ENCODE measurements at places on chromosomes 13 and 19.

GRCh38 chr19:23403581-23404324, 8.5 kb upstream of the ZNF91 start:
- no peak for DNase-seq

DNA sequence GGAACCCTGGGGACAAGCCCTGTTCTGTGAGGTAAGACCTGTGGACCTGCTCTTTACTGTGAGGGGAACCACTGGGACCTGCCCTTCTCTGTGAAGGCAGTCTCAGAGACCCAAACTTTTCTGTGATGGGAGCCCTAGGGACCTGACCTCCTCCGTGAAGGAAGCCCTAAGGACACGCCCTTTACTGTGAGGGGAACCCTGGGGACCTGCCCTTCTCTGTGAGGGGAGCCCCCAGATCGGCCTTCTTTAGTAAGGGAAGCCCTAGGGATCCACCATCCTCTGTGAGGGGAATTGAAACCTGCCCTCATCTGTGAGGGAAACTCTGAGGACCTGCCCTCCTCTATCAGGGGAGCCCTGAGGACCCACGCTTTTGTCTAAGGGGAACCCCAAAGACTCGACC, 343.5 kb downstream of the UQCRFS1 start:
- no peak for DNase-seq

GRCh38 chr19:45119582-45119981, 26.6 kb downstream of the PPP1R37 start:
- no peak for DNase-seq

DNA sequence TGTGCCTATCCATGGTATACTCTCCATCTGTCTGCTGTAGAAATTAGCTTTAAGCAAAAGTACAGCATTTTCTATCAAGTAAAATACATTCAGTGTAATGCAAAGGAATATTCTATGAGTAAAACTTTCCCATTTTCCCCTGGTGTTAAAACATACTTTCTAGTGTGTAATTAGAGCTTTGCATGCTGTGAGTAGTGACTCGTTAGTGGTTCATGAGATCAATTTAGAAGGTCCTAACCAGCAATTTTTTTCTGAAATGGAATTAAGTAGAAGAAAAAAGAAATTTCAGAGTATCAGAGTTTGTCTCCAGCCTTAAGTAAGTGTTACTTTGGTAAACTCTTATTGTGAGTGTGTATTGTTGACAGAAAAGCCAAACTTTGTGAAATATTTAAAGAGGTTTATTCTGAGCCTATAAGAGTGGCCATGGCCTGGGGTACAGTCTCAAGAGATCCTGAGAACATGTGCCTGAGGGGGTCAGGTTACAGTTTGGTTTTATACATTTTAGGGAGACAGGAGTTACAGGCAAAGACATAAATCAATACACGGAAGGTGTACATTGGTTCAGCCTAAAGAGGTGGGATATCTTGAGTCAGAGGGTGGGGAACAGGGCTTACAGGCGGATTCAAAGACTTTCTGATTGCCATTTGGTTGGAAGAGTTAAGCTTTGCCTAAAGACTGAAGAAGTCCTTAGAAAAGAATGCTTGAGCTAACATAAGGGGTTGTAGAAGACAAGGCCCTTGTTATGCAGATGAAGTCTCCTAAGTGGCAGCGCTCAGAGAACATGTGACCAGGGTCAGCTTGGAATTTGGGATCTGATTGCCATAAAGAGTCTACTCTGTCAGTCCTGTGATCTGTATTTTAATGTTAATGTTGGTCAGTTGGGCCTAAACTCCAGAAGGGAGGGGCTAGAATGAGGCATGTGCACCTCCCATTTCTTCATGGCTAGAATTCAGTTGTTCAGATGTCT, 25.5 kb downstream of the FAM187B start:
- no peak for DNase-seq

DNA sequence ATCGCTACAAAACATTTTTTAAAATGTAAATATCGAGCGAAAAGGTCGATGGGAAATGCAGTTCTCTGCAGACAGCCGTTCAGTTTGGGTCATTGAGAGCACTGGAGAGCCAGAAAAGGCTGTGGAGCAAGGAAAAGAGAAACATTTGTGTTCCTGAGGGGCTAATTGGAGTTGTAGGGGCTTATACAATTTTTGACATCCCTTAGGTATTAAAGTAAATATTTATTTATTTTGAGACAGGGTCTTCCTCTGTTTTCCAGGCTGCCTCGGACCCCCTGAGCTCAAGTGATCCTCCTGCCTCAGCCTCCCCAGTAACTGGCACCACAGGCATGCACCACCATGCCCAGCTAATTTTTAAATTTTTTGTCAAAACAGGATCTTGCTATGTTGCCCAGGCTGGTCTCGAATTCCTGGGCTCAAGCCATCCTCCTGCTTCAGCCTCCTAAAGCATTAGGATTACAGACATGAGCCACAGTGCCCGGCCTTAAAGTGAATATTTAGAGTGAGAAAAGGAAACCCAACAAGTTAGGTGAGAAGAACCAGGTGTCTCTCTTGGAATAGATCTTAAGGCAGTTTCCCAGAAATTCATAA, 825 bp upstream of the YIF1B start:
- no peak for DNase-seq

DNA sequence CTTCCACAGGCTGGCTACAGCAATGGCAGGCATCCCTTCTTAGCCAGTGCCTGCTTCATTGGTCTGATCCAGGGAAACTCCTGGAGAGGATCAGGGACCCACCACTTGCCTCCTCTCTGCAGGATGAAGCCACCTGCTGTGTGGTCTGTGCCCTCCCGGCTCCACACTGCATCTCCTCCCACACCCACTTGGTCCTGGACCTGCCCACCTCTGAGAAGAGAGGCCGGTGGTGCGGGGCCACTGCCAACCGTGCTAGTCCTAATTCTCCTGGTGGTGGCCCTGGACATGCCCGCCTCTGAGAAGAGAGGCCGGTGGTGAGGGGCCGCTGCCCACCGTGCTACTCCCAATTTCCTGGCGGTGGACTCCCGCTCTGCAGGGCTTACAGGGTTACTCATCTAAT, 98.8 kb downstream of the COL4A1 start:
- no peak for DNase-seq

DNA sequence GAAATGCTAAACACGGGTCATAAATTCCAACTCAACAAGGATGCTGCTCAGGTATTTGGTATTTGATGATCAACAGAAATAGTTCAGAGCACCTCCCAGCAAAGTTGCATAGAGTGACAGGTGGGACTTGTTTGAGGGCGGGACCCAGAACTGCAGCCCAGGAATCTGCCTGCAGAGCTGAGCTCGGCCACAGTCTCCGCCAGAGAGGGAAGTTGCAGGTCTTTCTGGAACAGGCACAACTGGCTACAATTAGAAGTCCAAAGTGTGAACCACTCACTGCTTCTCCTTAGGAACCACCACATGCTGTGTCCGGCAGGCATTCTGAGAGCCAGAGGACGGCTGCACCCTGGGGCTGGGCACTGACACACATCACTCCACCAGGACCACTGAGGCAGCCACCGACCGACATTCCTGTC, 1.1 kb downstream of the SLC15A1 start:
- DNase-seq = no peak

DNA sequence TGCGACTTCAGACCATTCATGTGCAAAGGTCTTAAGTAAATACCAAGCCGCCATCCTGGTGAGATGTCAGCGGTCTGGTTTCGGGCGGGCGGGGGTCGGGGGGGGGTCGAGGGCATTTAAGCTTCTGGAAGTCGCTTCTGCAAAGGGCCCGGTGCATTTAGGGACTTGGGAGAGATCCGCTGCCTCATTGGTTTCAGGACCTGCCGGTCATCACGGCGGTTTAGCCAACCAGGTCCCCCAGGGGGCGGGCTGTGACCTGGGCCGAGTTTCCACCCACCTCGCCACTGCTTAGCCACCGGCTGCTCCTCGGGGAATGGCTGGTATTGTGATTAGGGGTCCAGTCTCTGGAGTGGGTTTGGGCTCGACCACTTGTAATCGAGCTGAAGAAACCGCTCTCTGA, 7.8 kb downstream of the ANKLE1 start:
- DNase-seq = peak; percentile 88

GRCh38 chr13:35914662-35915061, 216.5 kb downstream of the DCLK1 start:
- DNase-seq = no peak

GRCh38 chr13:20528452-20528851, 2.8 kb upstream of the CRYL1 start:
- DNase-seq = no peak

DNA sequence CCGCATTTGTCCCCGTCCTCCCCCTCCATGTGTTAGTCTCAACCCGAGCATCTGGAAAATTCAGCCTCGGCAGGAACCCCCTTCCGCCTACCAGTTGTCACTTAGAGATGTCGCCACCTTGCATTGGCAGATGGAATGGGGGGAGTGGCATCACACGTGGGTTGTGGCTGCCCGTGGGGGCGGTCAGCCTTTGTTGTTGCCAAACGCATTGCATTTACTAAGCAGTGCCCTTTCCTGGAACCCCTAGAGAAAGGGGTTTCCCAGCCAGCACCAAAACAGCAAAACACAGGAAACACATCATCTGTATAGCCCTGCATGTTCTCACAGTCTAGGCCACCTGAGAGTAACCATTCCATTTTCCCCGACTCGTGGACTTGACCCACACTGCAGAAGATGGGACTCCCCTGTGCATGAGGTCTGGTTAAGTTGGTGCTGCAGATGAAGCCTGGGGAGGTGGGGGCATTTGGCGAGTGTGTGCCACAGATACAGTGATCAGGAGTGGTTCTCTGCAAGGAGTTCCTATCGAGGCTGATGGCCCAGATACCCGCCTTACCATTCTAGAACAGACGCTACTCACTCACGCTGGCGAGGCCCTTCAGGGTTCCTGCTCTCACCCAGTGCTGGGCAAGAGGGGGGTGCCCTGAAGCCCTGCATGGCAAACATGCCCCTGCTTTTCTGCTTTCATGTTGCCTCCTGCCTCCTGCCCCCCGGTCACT, 38.3 kb downstream of the TMED1 start:
- DNase-seq = no peak

DNA sequence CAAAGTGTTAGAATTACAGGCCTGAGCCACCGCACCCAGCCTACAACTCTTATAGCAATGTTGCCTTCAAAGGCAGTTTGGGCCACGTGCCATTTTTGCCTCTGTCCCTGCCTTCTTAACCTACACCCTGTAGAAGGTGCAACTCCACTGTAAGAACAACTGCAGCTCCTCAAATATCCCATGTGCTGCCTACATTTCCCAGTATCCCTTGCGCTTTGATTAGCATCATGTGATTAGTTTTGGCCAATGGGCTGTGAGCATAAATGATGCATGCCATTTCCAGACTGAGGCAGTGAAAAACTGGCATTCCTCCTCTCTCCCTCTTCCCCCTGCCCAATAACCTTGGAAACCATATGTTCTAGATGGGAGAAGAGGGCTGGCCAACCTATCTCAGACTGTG, 75.2 kb upstream of the MRI1 start:
- DNase-seq = peak; percentile 3

DNA sequence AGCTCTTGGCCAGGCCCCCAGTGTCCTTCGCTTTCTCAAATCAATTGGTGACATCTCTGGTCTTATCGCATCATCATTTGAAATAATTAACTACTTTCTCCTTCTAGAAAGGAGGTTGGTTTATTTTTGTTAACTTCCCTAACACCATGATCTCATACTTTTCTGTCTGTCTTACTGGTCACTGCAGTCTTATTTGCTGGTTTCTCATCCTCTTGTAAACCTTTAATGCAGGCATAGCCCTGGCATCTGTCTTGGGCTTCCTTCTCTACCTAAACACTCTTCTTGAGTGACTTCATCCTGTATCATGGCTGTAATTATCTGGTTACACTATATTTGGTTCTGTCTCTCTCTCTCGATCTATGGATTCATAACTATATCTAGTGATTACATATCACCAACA, 152.8 kb downstream of the CYSLTR2 start:
- no peak for DNase-seq

- no peak for DNase-seq
Measured at GRCh38 chr19:37079238-37079637, 1.0 kb downstream of the ZNF420 start.

GRCh38 chr19:34165295-34165738, 7.0 kb upstream of the LSM14A start:
- DNase-seq = no peak

DNA sequence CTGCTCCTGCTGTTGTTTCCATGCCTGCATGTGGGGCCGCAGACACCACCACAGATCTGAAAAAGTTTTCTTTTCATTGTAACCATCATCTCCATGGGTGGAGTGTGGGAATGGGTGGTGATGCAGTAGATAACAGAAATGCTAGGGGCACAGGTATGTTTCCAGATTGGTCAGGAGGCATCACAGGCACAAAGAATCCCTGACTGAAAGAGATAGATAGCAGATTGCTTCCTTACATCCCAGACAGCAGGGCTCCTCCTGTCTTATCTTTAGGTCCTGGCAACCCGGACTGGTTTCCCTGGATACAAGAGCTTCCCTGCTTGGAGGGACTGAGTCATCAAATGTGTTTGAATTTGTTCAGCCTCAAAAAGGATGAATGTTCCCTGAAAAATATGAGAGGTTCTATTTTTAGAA, 1937.6 kb downstream of the PCDH9 start:
- DNase-seq = peak; percentile 79

- DNase-seq = no peak
Measured at GRCh38 chr19:18141031-18141430, 11.9 kb upstream of the PIK3R2 start.

DNA sequence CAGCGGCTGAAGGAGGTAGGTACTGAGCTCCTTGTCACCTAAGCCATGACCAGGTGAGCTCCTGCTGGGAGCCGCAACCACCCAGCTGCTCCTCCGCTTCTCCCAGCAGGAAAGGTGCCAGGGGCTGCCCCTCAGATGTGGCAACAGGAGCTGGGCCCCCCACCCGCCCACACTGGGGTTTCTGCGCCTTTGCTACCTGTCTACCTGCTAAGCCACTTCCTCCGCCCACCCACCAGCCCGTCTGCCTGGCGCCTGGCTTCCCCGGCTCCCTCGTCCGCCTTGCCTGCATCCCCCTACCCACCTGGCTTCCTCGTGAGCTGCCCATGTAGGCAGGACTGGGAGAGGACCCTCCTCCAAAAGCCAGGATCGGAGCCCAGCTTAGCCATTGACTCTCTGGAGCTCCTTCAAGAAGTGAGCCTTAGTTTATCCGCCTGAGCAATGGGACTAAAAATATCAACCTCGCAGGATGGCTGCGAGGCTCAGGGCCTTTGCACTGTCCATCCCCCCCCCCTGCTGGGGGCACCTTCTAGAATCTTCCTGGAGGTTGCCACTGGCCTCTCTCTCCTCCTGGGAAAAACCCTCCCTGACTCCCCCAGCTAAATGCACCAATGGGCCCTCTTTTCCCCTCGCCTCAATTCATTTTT, 55.8 kb upstream of the KLF2 start:
- DNase-seq = no peak

DNA sequence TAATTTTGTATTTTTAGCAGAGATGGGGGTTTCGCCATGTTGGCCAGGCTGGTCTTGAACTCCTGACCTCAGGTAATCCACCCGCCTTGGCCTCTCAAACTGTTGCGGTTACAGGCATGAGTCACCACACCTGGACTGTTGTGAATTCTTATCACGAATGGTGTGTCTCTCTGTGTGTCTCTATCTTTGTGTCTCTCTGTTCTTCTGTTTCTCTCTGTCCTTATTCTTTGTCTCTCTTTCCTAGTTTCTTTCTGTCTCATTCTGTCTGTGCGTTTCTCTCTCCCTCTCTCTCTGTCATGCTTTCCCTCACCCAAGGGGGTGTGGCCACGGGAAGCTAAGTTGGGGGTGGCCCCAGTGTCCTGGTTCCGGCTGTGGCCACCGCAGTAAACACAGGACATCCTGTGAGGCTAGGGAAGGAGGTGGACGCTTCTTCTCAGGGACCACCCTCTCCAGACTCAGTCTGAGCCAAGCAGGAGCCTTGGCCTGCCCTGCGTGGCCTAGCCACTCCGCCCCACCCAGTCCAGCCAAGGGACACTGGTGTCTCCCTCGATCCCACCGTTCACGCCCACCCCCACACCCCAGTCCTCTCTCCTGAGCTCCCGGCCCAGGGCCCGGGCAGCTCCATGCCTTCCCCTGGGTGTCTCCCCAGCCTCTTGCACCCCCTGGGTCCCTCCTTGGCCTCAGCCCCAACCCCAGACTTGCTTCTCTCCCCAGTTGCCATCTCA, 3.9 kb upstream of the PRX start:
- peak; percentile 90 for DNase-seq
